ENCODE measurements at places on chromosomes 13 and 19.

DNA sequence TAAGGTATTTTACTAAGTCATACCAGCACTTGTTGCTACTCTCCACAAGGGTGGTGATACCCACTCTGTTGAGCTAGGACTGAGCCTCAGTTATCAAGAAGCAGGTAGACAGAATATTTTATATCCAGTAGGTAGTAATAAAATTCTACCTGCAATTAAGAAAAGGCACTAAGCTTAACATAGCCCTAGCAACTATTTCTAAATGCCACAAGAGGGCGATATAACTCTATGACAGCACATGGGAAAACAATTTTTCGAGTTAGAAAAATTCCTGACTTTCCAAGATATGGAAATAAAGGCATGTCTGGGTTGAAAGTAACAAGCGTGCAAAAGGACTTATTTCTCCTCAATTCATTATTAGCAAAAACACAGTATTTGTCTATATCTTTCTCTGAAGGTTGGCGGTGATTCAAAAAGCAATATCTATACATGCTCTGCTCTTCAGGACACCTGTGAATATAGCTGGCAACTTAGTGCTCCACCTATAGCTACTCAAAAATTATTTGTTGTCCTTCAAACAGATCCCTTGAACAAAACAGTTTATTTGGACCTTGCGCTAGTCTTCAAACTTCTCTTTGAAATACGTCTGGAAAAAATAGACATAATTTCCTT lies 14.7 kb downstream of the CCDC169 start:
- DNase-seq, result no peak

DNA sequence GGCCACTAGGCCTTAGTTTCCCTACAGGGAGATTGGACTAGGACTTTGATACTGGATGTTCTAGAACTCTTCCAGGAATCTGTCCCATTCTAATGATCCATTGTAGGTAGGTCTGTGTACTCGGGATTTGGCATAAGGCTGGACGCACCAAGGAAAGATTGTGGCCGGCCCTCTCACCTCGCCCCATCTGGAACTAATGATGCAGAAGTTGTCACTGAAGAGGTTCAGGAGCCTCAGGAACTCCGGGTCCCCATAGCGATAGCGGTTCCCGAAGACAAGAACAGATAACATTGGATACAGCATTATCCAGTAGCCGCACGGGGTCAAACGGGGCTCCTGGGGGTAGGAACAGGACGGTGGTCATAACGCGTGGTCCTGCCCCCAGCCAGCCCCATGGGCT lies 11.2 kb downstream of the EGLN2 start:
- DNase-seq, result no peak

DNA sequence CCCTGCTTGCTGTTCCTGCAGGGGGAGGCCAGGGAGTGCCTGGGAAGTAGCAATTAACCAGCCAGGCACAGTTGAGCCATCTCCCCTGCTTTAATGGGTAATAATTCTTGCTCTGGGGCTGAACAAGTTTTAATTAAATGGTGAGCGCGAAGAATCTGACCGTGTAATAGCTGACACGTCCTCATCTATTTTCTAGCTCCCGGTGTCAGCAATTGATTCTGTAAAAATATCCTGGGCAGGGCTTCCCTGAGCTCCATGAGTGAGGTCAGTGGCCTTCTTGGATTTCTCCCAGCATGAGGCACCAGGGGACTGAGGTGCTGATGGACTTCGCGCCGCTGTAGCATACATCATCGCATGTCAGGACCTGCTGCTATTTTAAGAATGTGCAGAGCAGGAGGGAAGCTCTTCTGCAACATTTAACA lies 26.9 kb downstream of the SIPA1L3 start:
- DNase-seq, result no peak

DNA sequence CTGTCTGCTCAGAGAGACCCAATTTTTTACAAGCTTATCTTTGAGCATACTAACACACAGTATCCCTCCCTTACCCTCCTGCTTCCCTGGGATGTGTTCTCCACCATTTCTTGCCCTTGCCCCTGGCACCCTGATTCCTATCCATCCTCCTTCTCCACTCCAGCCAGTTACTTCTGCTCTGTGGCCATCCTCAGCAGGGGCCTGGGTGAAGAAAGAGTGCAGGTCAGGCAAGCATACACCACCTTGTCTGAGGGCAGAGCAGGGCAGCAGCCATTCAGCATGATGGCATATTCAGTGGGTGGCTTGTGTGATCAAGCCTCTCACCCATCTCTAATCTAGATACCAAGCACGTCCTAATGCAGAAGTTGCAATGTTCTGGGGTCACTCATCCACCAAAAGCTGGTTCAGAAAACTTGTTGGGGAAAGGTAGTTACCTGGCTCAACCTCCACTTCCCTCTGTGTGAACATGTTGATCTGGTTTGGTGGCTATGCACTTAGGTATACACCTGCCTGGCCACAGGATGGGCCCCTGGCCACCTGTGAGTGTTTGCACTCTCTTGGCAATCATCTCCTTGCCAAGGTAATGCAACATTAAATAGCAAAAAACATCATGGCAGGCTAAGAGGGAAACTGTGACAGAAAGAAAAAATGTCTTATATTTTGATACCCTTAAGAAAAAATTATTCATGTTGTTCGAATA lies 900.3 kb upstream of the MIR17HG start:
- no peak for DNase-seq

- no peak for DNase-seq
These were observed 30.7 kb upstream of the ZFP82 start for GRCh38 chr19:36449059-36449670.

GRCh38 chr13:108961542-108962125 lies 332.2 kb downstream of the MYO16 start:
- DNase-seq, result peak; percentile 4
